Hepatocyte (in vitro differentiated cells): ENCODE measurements at places on chromosomes 6 and 20. TPM values are rescaled to one million over a fixed set of nuclear protein-coding genes. Genes with fewer than 3 reads are reported as not detected.

DNA sequence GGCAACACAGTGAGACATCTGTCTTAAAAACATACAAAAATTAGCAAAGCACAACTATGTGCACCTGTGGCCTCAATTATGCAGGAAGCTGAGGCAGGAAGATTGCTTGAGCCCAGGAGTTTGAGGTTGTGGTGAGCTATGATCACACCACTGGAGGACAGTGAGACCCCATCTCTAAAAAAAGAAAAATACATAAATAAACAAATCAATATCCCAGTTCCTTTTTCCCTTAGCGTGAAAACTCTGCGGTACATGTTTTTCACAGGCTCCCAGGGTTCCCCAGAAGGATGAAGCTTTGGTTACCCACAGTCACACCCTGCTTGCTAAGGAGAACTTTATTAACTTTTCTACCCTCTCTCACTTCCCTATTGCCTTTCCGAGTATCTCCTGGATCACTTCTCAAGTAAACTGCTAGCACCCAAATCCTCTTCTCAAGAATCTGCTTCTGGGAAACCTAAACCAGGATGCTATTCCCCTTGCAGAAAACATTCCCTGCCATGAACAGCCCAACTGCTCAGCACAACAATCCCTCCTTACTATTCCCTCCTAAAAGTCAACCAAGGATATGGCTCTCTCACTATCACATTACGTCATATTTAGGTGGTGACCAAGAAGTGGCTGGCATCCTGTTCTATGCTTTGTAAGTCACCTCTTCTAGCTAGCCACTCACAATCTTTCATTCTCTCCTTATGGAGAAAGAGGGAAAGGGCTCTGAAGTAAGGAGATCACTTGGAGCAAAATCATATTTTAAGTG lies 122.4 kb downstream of the IPCEF1 start:
- DNase-seq: no peak

DNA sequence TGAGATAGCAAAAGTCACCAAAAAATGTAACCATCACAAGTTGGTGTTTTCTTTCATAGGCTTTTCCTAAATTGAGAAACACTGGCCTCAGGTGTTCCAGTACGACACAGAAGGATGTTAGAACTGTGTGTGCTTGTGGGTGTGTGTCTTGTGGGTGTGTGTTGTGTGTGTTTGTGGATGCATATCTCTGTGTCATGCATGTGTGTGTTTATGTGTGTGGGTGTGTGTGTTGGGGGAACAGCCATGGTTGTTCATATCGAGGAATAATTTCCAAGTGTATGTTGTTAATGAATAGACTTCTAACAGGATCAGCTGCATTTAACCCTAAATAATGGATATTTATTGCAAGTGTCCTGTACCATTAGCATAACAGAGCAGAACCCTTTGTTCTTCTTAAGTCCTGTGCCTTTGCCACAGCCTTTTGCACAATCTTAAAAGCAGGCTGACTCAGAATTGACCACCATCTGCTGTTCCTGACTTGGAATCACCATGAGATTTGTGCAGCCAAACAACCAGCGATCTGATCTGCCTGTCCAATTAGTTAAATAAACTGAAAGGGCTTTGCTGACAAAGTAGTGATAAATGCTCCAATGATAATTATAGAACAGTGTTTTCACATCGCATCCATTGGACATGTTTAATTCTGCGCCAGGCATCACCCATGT lies 7.6 kb downstream of the CD93 start:
- DNase-seq: no peak

DNA sequence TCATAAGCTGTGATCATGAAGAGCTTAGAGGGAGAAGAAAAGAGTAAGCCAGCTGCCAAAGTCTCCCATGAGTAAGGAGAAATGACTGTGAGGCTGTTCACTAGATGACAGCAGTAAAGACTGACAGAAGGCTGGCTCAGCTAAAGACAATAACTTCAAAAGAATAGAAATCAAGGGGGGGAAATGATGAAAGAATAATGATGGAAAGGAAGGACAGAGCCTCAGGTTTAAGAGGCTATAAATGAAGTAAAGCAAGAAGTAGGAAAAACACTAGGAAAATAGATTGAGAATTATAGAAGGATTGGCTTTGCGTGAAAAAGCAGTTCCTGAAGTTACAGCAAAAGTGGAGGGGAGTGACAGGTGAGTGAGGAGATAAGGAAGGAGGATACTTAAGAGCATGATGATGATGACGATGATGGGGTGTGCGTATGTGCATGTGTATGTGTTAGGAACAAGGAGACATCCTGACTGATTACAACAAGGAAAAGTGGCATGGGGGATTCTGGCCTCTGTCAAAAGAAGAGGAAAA lies 48.2 kb downstream of the HBS1L start:
- DNase-seq: no peak

DNA sequence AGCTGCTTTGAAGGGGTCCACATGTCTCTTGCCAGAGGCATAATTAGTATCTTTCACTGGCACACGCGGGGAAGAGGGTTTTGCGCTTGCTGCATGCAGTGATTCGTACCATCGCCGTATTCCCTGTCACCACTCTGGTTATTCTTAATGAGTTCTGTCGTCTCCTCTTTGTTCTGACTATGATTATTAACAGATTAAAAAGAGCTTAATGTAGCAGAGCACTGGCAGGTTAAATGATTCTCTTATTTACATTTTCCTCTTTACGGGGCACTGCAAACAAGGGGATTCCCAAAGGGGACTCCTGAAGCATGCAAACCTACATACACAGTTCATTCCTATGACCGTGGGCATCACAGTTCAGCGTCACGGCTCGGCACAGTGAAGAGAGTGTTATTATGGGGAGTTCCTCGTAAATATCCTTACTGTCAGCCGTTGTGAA lies 204.8 kb downstream of the DTNBP1 start:
- no peak for DNase-seq

- no peak for DNase-seq
Measured at GRCh38 chr6:154435400-154435945, 75.0 kb downstream of the CNKSR3 start.

The SOBP gene
- total RNA-seq: 2.1 and 3.4 TPM in 2 replicates

The EPPIN gene
- total RNA-seq: not detected in 2 replicates

The GGTLC1 gene
- not detected in 2 replicates for total RNA-seq
